ENCODE measurements at places on chromosomes 2 and 18.
A peak's percentile ranks its signal among the peaks of the same experiment; 100 is the strongest.

- DNase-seq = no peak
Observed at GRCh38 chr18:62066102-62066818, 120.6 kb downstream of the PIGN start.

DNA sequence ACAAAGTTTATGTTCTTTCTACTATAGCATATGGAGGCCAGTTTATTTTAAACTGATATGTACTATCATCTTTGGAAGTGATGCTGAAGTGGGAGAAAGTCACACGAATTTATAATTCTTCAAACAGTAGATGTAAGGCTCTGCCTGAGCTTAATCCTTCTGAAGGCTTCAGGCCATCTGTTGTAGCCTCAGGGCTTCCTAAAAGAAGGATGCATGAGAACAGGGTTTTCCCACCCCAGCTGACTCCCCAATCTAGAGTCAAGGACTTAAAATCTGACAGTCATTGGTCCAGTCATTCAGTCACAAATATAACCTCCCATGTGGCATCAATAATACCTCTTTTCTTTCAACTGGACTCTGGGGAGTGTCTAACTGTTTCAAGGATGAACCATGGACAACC, 330.5 kb downstream of the KCNS3 start:
- DNase-seq = no peak

GRCh38 chr2:239551206-239551605, 150.4 kb upstream of the HDAC4 start:
- no peak for DNase-seq

DNA sequence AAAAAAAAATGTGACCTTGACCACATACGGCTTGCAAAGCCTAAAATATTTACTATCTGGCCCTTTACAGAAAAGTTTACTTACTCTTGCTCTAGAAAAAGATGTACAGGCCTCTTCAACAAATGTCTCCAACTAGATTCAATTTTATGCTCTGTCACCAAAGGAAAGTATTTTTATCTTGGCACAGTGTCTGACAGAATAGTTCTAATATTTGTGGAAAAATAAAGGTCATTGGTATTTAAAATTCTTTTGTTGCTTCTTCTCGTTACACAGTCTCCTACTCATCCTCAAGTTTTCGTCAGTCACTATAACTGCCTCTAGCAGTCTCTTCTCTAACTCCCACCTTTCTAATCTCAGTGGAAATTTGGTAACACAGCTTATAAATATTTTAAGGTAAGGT, 1.4 kb downstream of the RBKS start:
- no peak for DNase-seq

- DNase-seq = no peak
Observed at GRCh38 chr2:17835516-17835915, 19.3 kb downstream of the MSGN1 start.

GRCh38 chr2:230582851-230583283, 129.8 kb upstream of the CAB39 start:
- peak; percentile 22 for DNase-seq

- DNase-seq = no peak
Observed at GRCh38 chr2:224055101-224055500, 16.0 kb upstream of the SERPINE2 start.

GRCh38 chr2:223230352-223230751, 178.4 kb downstream of the KCNE4 start:
- no peak for DNase-seq

- no peak for DNase-seq
Observed at GRCh38 chr2:16030206-16031057, 90.1 kb downstream of the MYCN start.

Measured in stimulated activated CD4-positive, alpha-beta T cell treated with anti-CD3 and anti-CD28 coated beads, Interleukin-15, amount 100 ng/mL, for 24 hours (primary cell).